ENCODE measurements at places on chromosomes 16 and 17. TPM values are rescaled to one million over a fixed set of nuclear protein-coding genes. Genes with fewer than 3 reads are reported as not detected.

The KRT24 gene
- not detected for polyA plus RNA-seq

The MYH2 gene
- polyA plus RNA-seq, result 7.5 TPM

The RAB26 gene
- polyA plus RNA-seq, result 11.6 TPM

The ZSCAN10 gene
- polyA plus RNA-seq, result 220 TPM

The CDC6 gene
- polyA plus RNA-seq, result 46.2 TPM

The GPR179 gene
- 0.03 TPM for polyA plus RNA-seq

The FSCN2 gene
- 0.13 TPM for polyA plus RNA-seq

The TPSB2 gene
- polyA plus RNA-seq, result 0.23 TPM

The E2F4 gene
- polyA plus RNA-seq, result 67.0 TPM

The MYO18A gene
- polyA plus RNA-seq, result 16.7 TPM

The CALCOCO2 gene
- polyA plus RNA-seq, result 12.5 TPM

The MIEF2 gene
- polyA plus RNA-seq, result 8.2 TPM

The RHBDF1 gene
- 22.1 TPM for polyA plus RNA-seq

The TMEM100 gene
- 0.52 TPM for polyA plus RNA-seq

The HLF gene
- not detected for polyA plus RNA-seq

The CCDC200 gene
- polyA plus RNA-seq, result not detected

The DRC3 gene
- polyA plus RNA-seq, result 1.1 TPM

The RNF157 gene
- 7.8 TPM for polyA plus RNA-seq

Data from GM23338 (cell line).